Stimulated activated CD8-positive, alpha-beta memory T cell treated with anti-CD3 and anti-CD28 coated beads, Interleukin-15, amount 100 ng/mL, for 48 hours (primary cell): ENCODE measurements at places on chromosomes 4 and X.

GRCh38 chr4:62058571-62058970 lies 858.4 kb downstream of the ADGRL3 start:
- DNase-seq: no peak

DNA sequence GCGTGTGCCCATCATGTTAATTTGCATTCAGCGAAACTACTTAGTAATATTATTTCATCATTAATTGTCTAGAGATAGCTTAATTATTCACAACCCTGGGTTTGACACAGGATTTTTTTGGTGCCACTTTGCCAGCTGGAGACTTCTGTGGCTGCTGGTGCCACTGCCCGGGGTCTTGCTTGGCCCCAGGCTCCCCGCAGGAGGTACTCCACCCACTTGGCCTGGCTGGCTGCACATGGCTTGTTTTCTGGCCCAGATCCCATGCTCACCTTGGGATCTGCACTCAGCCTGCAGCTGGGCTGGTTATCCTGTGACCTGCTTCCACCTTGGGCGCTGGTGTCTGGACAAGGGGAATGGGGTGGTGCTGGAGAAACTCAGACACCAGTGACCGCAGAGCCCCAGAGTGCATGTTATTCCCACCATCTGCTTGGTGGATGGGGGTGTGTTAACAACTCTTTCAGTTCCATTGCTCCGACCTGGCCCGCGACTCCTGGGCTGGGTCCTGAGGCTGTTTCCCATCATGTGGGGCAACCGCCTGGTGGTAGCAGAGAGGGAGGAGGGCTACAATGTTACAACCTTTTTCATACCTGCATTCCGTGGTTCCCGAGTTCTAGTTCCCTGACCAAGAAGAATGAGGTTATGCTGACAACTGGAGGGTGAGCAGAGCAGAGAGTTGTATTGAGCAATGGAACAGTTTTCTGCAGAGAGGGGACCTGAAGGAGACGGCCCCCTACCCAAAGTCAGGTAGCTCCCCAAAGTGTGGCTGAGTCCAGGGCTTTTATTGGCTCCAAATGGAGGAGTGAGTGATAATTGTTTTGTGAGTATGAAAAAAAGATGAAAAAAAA lies 1950.0 kb upstream of the IGFBP7 start:
- DNase-seq: no peak

- DNase-seq: no peak
These were observed 6.9 kb upstream of the AFF1 start for GRCh38 chr4:86927843-86928395.

DNA sequence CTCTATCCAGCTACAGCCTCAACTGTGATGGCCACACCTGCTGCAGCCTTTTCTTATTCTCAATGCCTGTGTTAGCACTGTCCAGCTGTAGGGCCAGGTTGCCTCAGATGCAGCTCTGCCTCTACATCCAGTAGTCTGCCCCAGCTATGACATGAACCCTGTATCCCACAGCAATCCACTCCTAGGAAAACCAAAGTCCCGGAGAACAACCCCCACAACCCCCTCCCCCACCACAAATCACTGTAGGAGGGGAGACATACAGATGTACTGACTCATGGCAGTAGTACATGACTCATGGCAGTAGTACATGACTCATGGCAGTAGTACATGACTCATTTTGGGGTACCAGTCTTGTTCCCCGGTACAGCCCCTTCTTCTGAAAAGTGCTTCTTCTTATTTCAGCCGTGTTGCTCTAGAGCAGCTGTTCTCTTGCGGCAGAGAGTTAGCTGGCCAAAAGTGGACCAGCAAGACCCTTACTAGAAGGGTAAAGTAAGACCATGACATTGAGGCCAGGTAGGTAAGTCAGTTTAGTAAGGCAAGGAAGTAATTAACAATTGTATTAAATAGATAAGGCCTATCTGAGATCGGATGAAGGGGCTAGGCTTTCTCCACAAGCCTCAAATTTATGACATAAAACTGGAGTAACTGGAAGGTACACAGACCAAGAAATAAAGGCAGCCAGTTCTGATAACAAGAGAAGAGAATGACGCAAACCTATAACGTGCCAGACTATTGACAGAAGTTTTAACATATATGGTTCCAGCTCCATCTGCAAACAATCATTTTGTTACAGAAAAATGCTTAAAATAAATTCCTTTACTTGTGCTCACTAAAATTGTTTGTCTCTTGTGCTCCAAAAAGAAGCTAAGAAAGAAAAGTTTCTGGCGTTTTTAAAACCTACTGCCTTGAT lies 221.4 kb downstream of the TACR3 start:
- DNase-seq: peak; percentile 8

GRCh38 chrX:49106930-49107329 lies 16.6 kb downstream of the GPKOW start:
- no peak for DNase-seq

DNA sequence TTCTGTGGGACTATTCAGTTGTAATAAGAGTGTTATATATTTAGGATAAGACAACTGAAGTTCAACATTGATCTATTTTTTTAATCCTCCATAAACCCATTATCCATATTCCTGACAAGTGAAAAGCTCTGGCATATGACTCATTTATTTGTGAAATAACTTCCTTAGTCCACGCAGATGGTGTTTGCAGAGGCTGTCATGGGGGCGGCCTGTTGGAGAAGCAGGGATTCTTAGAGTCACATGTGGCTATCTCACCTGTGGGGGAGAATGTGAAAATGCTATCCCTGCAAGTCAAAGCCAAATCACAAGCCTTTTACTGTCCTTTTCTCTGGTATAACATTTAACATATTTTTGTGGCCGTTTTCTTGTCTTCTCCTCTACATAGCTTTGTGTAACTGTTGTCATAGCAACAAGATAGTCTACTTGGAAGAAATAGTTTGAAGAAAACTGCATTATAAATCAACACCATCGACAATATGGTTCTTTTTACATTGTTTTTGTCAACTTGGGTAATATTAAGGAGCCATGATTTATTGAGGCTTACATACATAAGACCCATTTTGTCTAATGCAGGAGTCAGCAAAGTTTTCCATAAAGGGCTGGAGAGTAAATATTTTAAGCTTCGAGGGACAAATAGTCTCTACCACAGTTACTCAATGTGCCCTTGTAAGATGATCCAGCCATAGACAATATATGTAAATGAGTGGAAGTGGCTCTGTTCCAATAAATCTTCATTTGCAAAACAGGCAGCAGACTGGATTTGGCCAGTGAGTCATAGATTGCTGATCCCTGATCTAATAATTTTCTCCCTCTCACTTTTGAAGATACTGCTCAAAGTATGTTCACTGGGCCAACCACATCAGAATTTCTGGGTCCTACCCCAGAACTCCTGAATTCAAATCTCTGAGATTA lies 395.0 kb downstream of the DTHD1 start:
- no peak for DNase-seq

DNA sequence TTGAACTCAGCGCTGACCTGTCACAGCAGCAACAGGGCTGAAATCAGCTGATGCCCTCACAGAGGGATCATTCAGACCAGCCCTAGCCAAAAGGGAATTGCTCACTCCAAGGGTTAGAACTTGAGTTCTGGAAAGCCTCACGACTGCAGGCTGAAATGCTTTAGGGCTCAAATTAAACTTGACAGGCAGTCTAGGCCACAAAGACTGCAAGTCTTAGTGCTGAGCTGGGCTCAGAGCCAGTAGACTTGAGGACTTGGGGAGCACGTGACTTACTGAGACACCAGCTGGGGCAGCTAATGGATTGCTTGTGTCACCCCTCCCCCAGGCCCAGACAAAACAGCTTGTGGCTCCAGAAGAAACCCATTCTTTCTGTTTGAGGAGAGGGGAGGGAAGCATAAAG lies 119.0 kb upstream of the SLC6A14 start:
- no peak for DNase-seq

- no peak for DNase-seq
These were observed 908 bp downstream of the PCDH10 start for GRCh38 chr4:133149932-133150471.

- DNase-seq: no peak
These were observed 32.9 kb upstream of the ETNPPL start for GRCh38 chr4:108795733-108796132.

- DNase-seq: no peak
These were observed 52.4 kb downstream of the SEPTIN11 start for GRCh38 chr4:77001907-77002306.

DNA sequence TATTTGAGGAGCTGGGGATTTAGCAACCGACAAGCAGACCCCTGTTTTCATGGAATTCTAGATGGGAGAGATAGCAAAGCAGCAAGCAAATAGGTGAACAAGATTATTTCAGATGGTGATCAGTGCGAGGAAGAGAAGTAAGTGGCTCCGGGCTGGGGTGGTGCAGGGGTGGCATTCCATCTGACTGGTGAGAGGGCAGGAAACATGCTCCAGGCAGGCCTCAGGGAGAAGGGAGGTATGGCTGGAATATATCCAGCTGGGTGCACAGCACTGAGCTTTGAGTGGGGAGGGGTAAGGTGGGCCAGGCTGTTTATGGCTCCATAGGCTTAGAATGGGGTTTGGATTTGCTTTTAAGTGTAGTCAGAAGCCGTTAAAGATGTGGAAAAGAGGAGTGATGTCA lies 21.2 kb downstream of the PTTG2 start:
- DNase-seq: no peak

DNA sequence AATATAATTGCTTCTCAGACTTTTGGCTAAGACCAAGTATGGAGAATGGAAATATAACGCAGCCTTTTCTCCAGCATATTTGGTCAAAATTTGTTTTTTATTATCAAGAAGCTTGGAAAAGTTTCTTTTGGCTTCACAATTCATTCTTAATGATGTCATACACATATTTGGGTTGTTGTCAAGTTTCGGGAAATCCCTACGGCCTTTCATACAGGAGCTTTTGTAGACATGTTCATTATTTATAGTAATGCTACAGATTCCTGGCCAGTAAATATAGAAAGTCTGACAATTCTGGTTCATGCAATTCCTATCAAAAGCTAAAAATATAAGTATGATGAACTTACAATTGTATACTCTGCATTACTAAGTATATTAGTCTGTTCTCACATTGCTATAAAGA lies 112.9 kb downstream of the IRF2 start:
- no peak for DNase-seq

DNA sequence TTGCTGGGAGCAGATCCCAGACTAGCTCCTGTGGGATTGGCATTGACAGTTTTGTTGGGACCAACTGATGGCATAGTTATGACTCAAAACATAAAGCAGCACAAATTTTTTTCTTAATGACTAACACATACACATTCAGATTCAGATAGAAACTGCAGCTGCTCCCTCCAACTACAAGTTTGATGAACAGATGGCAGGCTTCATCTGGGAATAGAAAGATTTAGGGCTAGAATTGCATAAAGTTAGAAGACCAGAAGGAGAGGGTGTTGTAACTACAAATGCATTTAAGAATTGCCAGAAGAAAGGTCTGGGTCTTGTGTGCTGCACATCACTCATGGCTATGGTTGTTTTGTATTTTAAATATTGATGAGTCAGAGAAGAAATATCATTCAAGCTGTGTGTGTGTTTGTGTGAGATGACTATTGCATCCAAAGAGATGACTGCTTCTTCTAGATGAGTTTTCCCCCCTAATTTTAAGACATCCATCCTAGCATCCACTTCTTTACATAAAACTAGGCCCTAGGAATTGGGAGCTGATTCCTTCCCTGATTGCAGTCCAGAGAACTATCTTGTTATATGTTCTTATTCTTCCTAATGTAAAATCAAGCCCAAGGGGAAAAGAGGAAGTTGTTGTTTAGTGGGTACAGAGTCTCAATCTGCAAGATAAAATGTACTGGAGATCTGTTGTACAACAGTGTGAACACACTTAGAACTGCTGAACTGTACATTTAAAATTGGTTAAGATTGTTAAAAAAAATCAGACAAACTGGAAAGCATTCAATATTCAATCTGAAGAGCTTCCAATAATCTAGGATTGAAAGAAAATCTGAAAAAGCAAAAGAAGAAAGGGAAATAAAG lies 175.1 kb downstream of the PARM1 start:
- no peak for DNase-seq

DNA sequence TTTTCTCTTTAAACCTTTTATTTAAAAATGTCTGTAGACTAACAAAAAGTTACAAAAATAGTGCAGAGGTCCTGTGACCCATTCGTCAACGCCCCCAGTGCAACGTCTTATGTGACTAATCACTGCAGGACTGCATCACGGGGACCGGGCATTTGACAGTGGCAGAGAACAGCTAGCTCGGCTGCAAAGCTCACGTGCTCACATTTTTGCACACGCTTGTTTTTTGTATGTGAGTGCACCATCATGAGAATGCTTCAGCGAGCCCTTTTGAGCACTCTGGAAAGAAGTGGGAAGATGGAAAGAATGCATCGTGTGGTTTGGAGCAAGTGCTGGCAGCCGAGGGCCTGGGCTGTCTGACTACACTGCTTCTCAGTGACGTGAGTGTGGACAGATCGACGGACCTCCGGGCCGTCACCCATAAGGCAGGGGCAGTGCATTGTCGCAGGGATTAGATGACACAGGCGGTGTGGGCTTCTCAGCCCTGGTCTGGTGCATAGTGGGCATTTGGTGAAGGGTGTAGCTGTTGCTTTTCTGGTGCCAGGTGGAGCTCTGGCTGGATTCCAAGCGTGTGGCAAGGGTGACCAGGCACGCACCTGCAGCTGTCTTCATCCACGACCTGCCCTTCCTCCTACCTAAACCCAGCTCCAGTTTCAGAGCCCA lies 17.7 kb downstream of the SPON2 start:
- no peak for DNase-seq

DNA sequence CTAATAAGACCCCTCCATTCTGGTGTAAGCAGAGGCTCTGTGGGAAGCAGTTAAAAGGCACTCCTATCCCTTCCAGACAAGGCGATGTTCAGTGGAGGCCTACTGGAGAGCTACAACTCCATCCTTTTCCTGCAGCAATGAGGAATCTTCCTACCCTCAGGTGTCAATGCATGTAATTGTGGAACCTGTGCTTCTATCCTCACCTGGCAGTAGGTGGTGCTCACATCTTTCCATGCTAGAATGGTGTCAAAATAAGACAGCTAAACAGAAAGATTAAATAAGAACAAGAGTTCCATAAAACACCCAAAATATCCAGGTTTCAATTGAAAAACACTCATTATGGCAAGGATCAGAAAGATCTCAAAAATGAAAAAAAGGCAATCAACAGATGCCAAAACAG lies 224.6 kb downstream of the IL15 start:
- DNase-seq: no peak

GRCh38 chr4:66294638-66295037 lies 624.3 kb upstream of the EPHA5 start:
- no peak for DNase-seq

- DNase-seq: no peak
These were observed 1.2 kb upstream of the CHRNA9 start for GRCh38 chr4:40333921-40334352.

- DNase-seq: no peak
These were observed 20.5 kb upstream of the BEND4 start for GRCh38 chr4:42172921-42173320.

GRCh38 chr4:73034896-73035295 lies 34.6 kb downstream of the COX18 start:
- DNase-seq: no peak
